NCI-H2107 (cell line): ENCODE measurements at places on chromosomes 13 and 19.

DNA sequence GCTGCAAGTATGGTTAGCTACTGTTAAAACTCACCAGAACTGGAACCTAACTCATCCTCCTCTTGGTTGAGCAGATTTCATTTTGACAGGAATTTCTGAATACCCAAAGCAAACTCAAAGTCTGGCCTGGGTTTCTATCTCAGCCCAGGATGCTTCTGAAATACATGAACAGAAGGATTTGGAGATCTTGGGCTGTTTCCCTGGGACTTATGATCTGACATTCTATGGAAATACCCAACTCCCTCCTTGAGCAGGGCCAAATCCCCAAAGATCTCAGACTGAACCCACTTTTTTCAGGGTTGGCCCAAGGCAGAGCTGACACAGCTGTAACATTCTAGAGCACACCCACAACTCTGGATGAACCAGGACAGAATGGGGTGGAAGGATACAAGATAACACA, 1.1 kb upstream of the ITM2B start:
- DNase-seq: no peak

DNA sequence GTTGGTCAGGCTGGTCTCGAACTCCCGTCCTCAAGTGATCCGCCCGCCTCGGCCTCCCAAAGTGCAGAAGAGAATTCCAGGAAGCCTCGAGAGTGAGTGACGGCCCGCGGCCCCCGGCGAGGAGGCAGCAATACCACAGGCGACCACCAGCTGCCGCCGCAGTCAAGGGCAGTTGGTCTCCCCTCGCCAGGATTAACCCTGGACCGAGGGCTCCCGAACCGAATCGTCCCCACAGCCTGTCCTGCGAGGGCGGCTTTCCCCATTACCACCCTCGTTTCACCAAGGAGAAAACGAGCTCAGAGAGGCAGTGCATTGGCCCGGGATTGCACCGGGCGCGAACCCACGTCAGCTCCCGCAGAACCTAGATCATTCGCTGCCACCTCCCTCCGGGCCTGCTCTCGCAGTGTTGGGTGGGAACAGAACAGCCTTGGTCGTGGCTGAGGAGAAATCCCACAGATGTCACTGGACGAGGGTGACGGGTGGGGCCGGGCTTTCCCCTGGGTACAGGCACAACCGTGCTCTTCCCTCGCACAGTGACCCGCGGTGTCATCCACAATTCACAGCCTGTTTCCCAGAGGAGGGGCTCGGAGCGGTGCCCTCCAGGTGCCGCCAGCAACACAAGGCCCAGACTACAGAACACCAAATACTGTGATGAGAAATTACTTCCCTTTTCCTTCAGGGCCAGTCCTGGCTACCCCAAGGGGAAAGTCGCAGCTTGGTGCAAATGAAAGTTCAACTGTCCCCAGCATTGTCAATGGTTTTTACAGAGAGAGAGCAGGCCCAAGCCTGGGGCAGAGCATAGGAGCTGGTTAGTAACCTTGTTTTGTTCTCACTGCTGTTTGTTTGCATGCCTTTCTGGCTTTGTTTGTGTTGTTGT, 24.8 kb downstream of the C2CD4C start:
- DNase-seq: no peak

DNA sequence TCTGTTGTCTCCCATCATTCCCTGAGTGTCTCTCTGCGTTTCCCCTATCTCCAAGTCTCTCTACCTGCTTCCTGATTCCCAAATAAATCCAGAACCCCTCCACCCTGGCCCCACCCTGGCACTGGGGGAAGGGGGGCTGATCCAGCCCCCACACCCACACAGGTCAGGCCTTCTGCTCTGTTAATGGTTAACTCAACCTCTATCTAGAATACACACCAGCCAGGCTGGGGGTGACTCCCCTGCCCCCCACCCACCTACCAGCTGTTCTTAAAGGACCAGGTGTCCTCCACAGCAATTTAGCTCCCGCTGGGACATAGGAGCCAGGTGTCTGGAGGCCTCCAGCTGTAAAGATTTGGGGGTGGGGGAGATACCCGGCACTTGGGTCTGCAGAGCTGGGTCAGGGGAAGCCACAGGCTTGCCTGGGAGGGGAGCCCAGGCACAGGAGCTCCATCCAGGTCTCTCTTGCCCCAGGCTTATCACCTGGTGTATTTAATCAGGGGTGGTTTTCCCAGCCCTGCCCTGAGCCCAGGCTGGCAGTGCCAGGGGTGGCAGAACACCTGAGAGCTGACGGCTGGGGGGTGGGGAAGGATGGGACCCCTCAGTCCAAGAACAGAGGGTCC, 3.9 kb downstream of the IRF2BP1 start:
- no peak for DNase-seq

- no peak for DNase-seq
Measured at GRCh38 chr13:89307278-89307677, 1636.1 kb downstream of the SLITRK5 start.

DNA sequence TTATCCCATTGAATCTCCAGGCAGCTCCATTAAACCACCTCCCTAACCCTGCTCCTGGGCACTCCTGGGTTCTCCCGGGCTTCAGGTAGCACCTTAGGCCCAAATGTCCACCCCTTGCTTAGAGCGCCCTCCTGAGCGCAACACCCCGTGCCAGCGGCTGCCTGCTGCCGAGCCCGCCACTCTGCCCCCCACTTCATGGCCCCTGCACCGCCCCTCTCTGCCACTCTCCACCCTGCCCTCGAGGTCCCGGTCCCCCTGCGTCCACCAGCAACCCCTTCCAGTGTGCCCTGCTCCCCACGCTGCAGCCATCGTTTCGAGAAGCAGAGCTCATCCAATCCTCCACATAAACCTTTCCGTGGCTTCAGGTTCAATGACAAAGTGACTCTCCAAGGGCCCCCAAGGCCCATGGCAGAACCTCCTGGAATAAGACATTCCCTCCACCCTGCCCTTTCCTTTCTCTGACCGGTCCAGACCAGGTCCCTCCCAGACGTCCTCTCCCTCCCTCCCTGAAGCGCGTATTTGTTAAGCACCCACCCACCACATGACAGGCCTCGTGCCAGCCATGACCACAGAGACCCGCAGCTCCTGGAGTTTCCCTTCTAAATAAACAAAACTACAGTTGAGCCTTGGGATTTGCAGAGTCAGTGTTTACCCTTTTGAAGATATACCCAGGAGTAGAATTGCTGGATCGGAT, 66.6 kb downstream of the ARHGEF18 start:
- DNase-seq: no peak

GRCh38 chr19:4748589-4748988, 24.9 kb upstream of the DPP9 start:
- no peak for DNase-seq

GRCh38 chr13:28022848-28023518, 34.5 kb upstream of the URAD start:
- DNase-seq: no peak

DNA sequence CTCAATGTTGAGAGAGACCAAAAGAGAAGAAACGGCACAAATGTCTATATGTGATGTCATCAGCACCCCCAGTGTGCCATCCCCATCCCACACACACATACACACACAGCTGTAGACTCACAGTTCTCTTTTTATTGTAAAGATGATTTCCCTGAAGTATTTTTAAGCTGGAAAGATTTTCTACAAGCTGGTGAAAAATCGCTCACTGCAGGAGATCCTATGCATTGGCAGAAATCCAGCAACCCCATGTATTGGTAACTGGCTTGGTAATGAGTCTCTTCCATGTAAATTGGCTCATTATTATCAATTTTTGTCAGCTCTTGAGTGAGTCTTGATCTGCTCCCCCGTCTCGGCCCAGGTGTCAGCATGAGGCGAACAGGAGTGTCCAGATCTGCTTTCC, 107.1 kb upstream of the UQCRFS1 start:
- DNase-seq: no peak
